ENCODE measurements at places on chromosomes 6 and 20. TPM values are rescaled to one million over a fixed set of nuclear protein-coding genes. Genes with fewer than 3 reads are reported as not detected.

CHRNA4 gene
- not detected for total RNA-seq

HS3ST5 gene
- total RNA-seq: 0.25 TPM

STMN3 gene
- 41.1 TPM for total RNA-seq

FAM217B gene
- 8.9 TPM for total RNA-seq

DNA sequence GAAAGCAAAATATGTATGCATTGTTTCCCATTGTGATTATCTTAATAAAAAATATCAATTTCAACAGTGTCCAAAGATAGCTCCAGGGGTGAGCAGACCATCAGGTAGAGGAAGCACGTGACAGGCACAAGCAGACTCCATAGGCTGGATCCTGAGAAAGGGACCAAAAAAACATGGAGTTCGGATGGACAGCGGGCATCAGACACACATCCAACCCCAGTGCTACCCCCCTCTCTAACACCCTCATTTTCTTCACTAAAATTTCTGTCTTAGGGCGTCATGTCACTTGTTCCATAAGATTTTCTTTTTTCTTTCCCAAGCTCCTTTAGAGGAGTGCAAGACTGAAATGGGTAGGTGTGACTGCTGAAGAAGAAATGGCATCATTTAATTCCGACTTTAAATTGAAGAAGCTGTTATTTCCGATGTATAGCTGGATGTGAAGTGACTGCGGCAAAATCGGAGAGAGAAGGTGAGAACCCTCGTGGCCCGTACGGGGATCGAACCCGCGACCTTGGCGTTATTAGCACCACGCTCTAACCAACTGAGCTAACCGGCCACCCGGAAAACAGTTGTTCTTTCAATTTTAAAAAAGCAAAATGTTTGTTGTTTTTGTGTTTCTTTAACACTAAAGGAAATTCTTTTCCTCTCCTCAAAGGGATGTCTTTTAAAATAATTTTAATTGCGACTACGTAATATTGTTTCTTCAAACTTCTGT lies 10.3 kb upstream of the PRSS16 start:
- DNase-seq: no peak

PNPLA1 gene
- not detected for total RNA-seq

SLC22A3 gene
- total RNA-seq: 5.8 TPM

- no peak for DNase-seq
These were observed 28.1 kb upstream of the OLIG3 start for GRCh38 chr6:137522198-137522798.
